ENCODE measurements at places on chromosomes 5 and 9. TPM values are rescaled to one million over a fixed set of nuclear protein-coding genes. Genes with fewer than 3 reads are reported as not detected.
A peak's percentile ranks its signal among the peaks of the same experiment; 100 is the strongest.

DNA sequence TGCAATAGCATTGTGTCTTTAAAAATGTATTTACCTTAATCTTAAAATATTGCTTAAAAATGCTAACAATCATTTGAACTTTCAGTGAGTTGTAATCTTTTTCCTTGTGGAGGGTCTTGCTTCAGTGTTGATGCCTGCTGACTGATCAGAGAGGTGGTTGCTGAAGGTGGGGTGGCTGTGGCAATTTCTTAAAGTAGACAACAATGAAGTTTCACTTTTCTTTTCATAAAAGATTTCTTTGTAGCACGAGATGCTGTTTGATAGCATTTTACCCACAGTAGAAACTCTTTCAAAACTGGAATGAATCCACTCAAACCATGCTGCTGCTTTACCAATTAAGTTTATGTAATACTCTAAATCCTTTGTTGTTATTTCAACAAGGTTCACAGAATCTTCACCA, 50.8 kb downstream of the NR3C1 start:
- DNase-seq: peak; percentile 46

HRH2 gene
- 1.4 TPM for total RNA-seq

DNA sequence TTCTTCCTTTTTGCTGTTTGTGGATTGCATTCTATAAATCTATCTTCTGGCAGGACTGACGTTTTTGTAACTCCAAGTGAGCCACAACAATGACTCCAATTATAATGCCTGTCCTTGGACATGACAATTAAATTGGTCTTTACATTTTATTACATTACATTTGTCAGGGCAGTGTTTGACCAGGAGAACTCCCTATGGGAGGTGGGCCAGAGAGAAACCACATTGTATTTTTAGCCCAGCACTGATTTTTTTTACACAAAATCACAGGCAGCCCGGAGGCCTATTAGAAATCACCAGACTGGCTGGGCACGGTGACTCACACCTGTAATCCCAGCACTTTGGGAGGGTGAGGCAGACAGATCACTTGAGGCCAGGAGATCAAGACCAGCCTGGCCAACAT, 99.1 kb upstream of the SMC5 start:
- DNase-seq: no peak

DNA sequence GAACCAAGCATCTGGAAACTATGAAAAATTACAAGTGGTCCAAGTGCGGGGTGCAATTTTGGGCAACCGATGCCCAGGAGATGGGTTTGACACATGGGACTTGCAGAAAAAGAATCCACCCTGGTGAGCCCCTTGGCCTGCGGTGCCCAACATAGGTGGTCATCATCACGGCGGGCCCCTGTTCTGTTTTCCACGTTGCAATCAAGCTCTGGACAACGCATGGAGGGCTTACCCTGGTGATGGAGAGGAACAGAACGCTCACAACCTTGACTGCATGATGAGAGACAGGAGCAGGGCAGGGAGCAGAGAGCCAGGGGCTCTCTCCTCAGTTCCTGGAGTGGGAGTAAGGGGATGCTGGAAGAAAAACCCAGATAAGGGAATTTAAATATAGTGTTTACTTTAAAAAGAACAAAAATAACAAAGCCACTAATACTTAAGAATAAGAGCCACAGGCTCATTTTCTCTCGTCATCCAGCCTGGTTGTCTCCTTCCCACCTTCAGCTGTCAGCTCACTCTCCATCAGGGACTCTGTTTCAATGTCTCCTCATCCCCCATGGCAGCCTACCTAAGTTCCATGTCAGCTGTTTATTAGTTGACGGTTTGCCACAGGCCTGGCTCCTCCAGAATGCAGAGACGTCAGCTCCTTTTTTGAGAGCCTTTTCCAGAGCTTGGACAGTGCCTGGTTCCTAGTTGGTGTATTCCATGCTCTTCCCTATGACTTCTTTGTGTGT, 172.1 kb downstream of the GADD45G start:
- no peak for DNase-seq

PAEP gene
- total RNA-seq: not detected

- no peak for DNase-seq
Measured at GRCh38 chr5:127290019-127290945, at the start of gene MEGF10. Gene MEGF10 (plus strand): TSS chr5:127290796. CDS start chr5:127331309, 40,513 bp downstream.

GRCh38 chr5:131532031-131532640, 102.9 kb downstream of the RAPGEF6 start:
- DNase-seq: no peak
